Neural progenitor cell (in vitro differentiated cells): ENCODE measurements at places on chromosomes 13 and 19.

- no peaks in the 10 kb centered on the region for H3K27me3 ChIP-seq
- H3K4me3 ChIP-seq = no peak overlapping the region
- H3K27ac ChIP-seq = no peak overlapping the region
- peaks cover 12% of the 10 kb centered on the region for H3K36me3 ChIP-seq
- no peak for DNase-seq
Observed at GRCh38 chr13:20812890-20813289, 39.1 kb upstream of the EEF1AKMT1 start.

DNA sequence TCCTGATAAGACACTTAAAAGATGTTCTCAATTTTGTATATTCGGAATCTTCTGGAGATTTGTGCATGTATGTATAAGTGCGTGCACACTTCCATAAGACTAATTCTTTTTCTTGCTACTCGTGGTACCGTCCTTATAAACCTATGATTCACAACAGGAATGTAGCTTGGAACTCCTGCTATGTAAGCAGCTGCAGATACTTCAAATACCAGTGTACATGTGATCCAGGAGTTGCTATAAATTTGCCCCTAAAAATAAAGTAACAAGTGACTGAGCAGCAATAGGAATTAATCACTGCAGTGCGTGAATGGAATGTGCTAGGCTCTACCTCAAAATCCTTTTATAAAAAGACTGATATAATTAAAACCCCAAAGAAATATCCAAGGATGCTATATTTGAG lies 214.9 kb downstream of the KLF5 start:
- no peak overlapping the region for H3K27ac ChIP-seq
- H3K27me3 ChIP-seq = no peaks in the 10 kb centered on the region
- no peak overlapping the region for H3K4me3 ChIP-seq
- no peaks in the 10 kb centered on the region for H3K4me1 ChIP-seq

DNA sequence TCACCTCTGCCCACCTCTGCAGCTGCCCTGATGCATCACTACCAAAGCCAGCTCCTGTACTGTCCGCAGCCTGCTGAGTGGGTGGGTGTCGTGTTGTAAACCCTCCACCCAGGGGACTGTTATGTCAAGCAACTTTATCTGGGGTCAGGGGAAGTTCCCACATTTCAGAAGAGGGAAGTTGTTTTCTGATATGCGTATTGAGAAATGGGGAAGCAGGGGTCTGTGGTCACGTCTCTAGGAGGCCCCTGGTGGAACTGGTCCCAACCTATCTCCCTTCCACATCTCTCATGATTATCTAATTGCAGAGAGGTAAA lies 31.2 kb downstream of the CLEC17A start:
- no peaks in the 10 kb centered on the region for H3K36me3 ChIP-seq

DNA sequence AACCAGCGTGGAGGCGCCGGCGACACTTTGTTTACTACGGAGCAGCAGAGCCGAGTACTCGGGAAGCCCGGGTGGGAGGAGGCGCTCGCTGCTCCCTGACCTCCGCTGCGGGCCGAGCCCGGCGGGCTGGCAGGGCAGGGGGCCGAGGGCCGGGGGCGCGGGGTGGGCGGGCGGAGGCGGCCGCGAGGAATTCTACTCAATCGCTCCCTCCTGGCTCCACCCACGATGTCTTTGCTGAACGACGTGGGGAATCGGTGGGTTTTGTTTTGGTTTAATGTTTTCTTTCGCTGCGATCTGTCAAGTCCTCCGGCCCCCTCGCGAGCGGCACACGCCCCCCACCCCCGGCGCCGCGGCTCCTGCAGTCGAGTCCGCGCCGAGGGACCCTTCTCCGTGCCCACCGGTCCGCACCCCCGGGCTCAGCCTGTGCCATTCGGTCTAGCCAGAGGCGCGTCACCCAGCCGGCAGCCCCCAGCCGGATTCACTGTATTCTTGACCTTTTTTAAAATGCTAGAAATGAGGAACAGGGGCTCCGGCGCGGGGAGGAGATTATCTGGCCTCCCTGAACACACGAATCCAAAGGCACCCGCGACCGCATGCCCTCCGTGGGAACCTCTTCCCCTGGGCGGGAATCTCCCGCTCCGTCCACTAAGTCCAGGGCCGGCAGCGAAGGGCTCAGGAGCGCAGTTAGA lies 636 bp upstream of the FOXO1 start:
- peaks cover 24% of the 10 kb centered on the region for H3K4me1 ChIP-seq
- no peak overlapping the region for H3K27ac ChIP-seq
- peak; percentile 84 for DNase-seq
- peaks cover 50% of the 10 kb centered on the region for H3K27me3 ChIP-seq
- peak overlapping the region; percentile 77 for H3K4me3 ChIP-seq

- H3K27ac ChIP-seq = no peak overlapping the region
- peaks cover 71% of the 10 kb centered on the region for H3K4me1 ChIP-seq
- H3K4me3 ChIP-seq = no peak overlapping the region
Observed at GRCh38 chr13:25973576-25973975, 78.2 kb downstream of the SHISA2 start.

DNA sequence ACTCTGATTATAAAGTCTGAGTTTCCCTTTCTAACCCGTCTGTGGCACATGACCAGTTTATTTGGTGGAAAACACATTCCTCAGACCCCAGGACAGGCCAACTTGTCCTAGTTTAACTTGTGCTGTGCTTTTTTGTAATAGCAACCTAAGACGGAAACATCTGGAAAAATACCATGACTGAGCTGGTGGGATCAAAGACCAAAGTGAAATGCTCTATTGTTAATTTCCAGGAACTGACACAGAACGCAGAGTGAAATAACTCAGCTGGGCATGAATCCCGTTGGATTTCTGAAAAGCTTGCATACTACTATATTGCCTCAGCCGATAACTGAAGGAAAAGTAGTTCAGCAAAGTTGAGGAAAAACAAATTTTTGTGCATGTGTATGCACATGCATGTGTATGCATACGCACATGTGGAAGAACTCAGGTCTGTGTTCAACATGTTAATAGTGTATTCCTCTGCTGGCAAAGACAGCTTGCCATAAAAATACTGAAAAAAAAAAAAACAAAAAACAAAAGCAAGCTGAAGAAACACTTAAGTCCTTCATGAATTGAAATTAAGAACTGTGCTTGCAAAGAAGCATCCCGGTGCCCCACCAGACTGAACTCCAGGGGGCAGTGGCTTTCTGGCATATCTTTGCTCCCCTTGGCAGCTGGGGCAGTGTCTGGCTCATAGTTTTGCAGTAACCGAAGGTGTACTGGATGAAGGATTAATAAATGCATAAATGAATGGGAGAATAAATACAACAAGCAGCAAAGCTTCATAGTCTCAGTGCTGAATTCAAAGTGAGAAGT lies 187.8 kb downstream of the LHFPL6 start:
- peak; percentile 54 for DNase-seq
- H3K27ac ChIP-seq = no peak overlapping the region
